ENCODE measurements at places on chromosomes 6 and 20.
A peak's percentile ranks its signal among the peaks of the same experiment; 100 is the strongest.

GRCh38 chr6:91534614-91535013 is 947.7 kb upstream of the MAP3K7 start:
- DNase-seq = no peak

DNA sequence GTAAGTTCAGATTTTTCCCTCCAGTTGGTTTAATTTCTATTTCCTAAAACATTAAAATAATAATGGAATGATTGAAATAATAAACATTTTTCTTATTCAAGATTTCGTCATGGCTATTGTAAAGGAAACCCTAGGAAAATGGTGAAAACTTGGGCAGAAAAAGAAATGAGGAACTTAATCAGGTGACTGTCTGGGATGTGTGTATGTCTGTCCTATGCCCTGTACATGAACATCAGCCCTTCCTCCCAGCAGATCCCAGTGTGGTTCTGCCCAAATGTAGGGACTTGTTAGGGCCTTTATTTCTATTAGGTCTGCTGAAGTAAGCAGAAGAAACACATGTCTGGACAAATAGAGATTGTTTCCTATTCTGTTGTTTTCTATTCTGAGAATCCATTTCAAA is 13.1 kb downstream of the RIOK1 start:
- DNase-seq = no peak

DNA sequence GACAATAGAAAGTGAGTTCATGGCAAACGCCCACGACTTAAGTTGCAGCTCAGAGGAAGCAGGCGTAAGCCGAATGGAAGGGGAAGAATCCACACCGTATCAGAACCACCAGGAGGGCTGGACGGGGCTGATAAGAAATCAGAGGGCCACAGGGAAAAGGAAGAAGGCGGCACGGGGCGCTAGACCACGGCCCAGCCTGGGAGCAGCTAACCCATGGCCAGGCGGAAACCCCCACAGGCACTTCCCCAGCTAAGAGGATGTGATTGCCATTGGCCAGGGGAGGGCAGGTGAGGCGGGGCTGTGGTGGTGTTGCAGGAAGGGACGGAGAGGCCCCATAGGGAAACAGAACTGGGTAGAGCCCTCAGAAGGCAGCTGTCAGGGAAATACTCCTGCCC is 174.0 kb upstream of the AFDN start:
- no peak for DNase-seq

GRCh38 chr6:88872962-88873361 is 90.5 kb downstream of the RNGTT start:
- no peak for DNase-seq

GRCh38 chr6:150301846-150302519 is 66.8 kb upstream of the IYD start:
- peak; percentile 83 for DNase-seq

GRCh38 chr6:165917576-165917975 is 250.1 kb downstream of the TBXT start:
- DNase-seq = no peak

DNA sequence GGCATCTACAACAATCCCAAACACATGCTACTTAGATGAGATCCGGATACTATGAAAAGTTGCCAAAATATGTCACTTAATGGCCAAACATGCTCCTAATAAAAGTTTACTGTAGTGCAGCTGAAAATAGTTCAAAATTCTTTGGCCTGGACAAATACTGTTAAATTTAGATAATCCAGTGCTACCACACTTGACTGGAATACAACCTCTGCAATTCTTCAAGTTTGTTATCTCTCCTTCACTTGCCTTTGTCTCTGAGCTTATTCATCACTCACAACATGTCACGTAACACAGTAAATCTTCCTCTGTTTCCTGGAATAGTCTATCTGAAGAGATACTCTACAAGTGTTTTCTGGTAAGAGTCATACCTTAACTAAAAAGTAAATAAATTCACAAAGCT is 10.5 kb upstream of the PLN start:
- no peak for DNase-seq
